T-cell (primary cell): ENCODE measurements at places on chromosomes 6 and 20.

DNA sequence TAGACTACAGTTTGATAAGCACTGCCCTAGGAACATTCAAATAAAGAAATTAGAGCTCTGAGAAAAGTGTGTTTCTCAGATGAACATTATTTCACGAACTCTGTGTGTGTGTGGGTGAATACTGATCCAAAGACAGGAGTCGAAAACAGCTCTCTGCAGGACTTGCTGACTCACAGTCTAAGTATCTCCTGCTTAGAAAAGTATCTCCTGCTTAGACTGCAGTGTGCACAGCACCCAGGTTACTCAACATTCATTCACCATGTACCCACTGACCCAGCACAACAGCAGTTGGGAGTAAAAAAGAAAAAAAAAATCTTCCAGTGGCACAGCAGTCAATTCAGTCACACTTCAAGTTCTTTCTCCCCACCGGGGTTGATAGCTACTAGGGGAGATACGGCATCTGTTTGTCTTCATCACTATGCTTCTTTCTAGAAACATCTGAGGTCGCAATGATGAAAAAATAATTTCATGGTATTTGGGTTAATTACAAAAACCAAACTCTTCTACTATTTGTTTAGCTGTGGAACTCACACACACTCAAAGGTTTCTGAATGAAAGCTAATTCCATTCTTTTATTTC lies 48.0 kb downstream of the GCLC start:
- no peak for DNase-seq

GRCh38 chr20:13245250-13245723 lies 24.2 kb downstream of the ISM1 start:
- no peak for DNase-seq

- no peak for DNase-seq
These were observed 806.3 kb upstream of the GJE1 start for GRCh38 chr6:141326426-141326825.

DNA sequence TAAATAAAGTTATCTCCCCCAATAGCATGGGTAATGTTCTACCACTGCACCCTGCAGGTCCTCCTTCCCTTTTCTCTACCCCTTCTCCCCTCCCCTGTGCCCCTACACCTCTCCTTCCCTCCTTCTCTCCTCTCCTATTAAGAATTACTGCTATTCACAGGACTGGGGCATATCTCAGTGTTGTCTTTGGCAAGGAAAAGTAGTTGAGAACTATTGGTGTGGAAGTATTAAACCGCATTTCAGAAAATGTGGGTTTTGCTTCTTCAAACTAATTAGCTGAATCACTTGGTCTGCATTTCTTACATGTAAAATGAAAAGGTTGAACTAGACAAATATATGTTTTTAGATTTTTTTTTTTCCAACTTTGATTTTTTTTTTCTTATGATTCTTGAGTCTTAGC lies 296.3 kb downstream of the CDKAL1 start:
- DNase-seq: no peak

GRCh38 chr6:88763160-88763559 lies 200.3 kb downstream of the RNGTT start:
- no peak for DNase-seq

DNA sequence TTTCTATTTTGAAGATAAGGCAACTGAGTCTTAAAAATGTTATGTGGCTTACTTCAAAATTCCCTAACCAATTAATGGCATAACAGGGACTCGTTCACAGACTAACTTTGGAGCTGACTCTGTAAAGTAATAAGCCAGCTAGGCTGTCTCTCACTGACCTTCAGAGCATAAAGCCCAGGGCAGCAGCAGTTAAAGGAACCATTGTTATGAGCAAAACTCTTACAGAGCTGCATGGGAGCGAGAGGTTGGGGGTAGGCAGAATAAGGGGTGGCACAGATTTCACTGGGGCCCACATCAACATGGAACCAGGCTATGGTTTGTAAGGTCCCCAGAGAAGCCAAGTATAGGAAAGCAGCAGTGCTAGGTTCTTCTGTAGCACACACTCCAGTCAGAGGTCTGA lies 637.8 kb downstream of the RFPL4B start:
- no peak for DNase-seq

DNA sequence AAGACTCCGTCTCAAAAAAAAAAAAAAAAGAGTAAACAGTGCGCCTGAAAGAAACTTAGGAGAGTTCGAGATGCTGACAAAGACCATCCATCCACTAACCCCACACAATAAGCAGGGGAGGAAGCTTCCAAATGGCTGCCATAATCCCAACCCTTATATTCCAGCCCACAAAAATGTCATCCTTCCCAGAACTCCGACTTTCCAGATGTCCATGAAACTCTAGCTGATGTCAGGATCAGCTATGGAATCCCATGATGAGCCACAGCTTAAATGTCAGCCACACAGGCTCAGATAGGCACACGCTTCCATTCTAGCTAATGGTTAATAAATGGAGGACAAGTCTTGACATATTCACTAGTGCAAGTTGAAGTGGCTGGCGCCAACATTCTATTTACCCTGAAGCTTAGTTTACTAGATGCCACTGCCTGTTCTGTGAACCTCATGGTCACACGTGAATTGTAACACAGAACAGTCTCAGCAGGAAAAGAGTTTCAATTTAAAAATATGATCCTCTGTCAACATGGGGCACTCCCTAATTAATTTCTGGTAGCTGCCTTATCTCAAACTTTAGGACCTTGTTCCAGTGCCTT lies 75.5 kb downstream of the FOXF2 start:
- DNase-seq: no peak

DNA sequence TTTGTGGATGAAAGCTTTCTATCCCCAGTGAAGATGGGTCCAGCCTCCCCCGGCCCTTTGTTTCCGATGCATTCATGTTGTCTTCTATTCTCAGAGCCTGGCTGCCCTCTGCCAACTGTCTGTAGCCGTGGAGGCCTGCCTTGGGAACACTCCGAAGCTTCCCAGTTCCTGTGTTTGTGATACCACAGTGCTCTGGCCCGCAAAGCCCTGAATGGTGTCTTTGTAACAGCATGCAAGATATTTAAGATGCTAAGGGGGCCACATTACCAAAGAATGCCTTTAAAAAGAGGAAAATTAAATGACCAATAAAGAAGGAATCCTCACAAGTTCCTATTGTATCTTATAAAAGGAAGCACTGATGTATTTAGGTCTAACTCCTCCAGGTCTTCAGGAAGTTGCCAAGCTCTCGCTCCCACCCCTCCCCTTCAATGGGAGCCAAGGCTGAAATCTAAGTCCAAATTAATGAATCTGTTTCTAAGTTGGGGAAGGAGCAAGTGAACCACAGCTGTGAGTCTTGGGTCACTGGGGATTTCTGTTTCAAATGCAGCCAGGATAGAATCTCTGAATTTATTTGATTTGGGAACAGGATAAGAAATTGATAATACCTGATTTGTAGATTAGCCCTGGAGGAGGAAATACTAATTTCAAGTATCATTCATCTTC lies 596.1 kb downstream of the QKI start:
- DNase-seq: no peak

GRCh38 chr6:113560908-113561307 lies 296.2 kb upstream of the MARCKS start:
- DNase-seq: no peak

- DNase-seq: no peak
These were observed 220.7 kb upstream of the CITED2 start for GRCh38 chr6:139595183-139595582.

GRCh38 chr6:157628463-157628862 lies 194.6 kb upstream of the SNX9 start:
- DNase-seq: no peak

- DNase-seq: no peak
These were observed 36.7 kb upstream of the PCSK2 start for GRCh38 chr20:17189976-17190695.

- no peak for DNase-seq
These were observed 76.7 kb upstream of the FOXO3 start for GRCh38 chr6:108484016-108484415.

GRCh38 chr6:69314001-69314400 lies 482.8 kb downstream of the LMBRD1 start:
- DNase-seq: no peak

- no peak for DNase-seq
These were observed 108.4 kb upstream of the PLEKHG1 start for GRCh38 chr6:150491131-150491810.

DNA sequence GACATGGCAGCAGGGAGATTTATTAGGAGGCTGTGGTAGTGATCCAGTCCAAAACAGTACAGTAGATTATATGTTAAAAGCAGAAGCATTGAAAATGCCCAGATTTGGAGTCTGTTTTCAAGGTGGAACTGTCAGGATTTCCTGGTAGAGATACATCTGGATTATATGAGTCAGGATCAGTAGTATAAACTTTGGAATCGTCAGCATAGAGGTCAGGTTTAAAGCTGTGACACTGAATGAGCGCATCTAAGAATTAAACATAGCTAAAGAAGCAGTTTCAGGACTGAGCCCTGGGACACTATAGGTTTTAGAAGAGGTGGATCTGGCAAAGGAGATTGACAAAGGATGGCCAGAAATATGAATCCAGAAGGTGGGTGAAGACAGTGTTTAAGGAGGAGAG lies 60.4 kb downstream of the RNF144B start:
- no peak for DNase-seq

- DNase-seq: no peak
These were observed 303.8 kb downstream of the UBE3D start for GRCh38 chr6:82761674-82762345.

DNA sequence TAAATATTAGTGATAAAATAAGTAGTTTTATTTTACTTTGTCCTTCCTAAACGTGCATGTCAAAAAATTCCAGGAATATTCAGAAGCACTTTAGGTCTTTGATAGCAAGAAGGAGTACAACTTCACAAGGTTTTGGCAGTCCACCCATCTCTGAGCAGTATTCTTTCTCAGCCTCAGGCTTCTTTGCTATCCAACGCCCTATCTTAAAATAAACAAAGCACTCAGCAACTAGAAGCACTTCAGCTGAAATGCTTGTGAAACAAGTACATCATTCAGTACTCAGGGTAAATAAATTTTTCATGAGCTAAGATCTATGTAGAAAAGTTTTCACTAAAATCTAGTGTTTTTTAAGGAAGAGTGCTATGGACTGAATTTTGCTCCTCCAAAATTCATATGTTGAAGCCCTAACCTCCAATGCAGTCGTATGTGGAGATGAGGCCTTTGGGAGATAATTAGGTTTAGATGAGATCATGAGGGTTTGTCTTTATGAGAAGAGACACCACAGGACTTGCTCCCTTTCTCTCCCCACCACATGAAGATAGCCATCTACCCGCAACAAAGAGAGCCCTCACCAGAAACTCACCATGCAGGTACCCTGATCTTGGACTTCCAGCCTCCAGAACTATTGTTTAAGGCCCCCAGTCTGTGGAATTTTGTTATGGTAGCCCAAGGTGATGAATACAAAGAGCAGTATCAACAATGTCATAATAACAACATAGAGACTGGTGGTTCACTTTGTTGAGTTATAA lies 539.1 kb downstream of the TFAP2A start:
- DNase-seq: no peak
